ENCODE measurements at places on chromosomes 2 and 18.

DNA sequence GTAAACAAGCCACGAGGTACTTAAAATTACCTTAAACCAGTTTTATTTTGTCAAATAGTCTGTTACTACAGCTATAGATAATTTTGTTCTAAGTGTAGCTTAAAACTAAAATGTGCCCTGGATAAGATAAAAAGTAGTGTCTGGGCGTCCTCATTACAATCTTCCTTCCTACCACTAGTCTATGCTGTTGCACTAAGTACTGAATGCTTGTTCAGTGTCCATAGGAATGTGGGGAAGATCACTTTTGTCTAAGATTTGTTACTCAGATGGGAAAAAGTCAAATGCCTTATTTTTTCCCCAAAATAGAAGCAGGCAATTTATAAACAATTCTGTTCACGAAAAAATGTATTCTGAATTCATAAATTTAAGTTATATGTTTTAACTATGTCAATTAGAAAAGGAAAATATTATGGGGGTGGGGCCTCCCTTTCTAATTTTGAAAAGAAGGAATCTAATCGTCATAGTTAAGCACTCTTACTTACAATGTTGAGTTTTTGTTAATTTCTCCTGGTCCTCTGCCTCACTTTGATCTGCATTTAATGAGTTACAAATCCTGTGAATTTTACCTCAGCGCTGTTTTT, 140.4 kb upstream of the VRK2 start:
- peak; percentile 62 for DNase-seq

- peak; percentile 5 for DNase-seq
Observed at GRCh38 chr18:45282101-45282812, 333.0 kb upstream of the SLC14A2 start.

DNA sequence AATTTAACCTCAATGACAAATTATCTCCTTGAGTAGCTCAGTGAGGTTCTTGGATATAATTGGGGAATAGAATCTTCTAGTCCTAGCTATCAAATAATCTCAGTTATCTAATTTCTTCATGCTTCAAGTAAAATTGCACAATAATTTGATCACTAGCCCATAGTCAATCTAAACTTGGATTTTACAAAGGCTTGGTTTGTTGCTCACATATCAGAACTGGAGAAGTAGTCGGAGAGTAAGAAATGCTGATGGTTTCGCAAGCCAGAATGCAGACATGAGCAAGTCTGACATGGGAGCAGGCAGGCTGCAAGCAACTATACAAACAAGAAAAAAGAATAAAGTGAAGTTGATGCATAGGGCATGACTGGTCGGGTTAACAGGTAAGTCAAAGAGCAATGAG, 11.7 kb upstream of the PDE11A start:
- no peak for DNase-seq

DNA sequence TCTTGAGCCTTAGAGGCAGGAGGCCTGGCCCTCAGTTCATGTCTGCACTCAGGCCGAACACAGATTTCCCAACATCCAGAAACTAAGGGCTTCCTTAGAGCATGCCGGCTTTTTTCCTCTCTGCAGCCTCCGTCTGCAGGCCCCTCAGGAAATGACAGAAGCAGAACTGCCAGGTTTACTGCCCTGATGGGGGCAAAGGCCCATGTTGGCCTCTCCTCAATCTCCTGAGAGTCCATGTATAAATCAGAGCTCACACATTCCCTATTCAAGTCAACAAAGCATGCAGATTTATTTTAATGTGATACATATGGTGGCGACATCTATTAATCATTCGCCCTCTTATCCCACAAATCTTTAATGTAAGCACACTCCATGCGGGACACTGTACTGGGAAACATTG, 475.6 kb upstream of the HS6ST1 start:
- DNase-seq, result no peak

- no peak for DNase-seq
Observed at GRCh38 chr2:100969998-100970397, 32.1 kb upstream of the RPL31 start.

- DNase-seq, result peak; percentile 77
Observed at GRCh38 chr2:174597345-174598047, at the start of gene WIPF1. Gene WIPF1, minus strand, starts transcription at chr2:174597804. Its CDS starts 12,231 bp downstream, at chr2:174585573.

DNA sequence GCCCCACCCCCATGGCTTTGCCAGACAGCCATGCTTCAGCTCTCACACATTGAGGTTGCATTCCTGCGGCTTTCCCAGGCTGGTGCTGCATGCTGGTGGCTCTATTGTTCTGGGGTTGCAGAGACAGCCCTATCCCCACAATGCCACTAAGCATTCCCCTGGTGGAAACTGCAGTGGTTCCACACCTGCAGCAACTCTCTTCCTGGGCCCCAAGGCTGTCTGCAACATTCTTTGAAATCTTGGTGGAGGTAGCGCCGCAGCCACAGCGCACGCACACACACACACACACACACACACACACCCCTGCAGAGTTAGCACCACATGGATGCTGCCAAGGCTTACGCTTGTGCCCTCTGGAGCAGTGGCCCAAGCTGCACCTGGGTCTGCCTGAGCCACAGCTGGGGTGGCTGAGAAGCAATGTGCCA, 21.4 kb downstream of the SFXN5 start:
- DNase-seq, result peak; percentile 60

DNA sequence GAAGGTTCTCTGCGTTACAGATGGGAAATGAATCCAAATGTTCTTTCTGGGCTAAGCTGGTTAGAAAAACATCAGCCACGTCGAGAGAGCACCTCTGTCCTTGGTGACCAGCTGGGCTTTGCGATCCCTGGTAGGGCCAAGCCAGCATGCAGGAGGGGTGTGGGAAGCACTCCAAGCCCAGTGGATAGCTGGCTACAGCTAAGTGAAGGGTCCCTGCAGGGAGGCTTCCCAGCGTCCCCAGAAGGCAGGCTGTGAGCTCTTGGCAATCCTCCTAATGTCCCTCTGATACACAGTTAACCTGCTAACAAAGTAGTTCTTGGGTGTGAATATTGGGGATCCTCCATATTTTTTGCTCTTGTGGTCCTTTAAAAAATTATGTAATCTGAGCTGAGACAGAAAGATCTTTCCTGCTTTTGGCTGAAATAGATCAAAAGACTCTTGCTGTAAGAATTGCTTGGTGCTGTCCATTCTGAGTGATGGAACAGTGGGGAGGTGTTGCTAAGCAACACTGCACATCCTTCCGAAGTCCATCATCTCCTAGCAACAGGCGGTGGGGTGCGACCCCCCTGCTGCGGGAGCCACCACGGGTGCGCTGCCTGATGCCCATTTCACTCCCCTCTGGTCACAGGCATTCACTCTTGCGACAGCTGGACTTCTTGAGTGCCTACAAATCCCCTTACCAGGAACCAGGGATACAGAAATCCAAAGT, 88.5 kb upstream of the UXS1 start:
- DNase-seq, result no peak

GRCh38 chr2:145874466-145874865, 1354.5 kb upstream of the ZEB2 start:
- DNase-seq, result peak; percentile 79

GRCh38 chr2:128501700-128502099, 183.0 kb upstream of the HS6ST1 start:
- no peak for DNase-seq
